ENCODE measurements at places on chromosomes 12 and 14. TPM values are rescaled to one million over a fixed set of nuclear protein-coding genes. Genes with fewer than 3 reads are reported as not detected.

DNA sequence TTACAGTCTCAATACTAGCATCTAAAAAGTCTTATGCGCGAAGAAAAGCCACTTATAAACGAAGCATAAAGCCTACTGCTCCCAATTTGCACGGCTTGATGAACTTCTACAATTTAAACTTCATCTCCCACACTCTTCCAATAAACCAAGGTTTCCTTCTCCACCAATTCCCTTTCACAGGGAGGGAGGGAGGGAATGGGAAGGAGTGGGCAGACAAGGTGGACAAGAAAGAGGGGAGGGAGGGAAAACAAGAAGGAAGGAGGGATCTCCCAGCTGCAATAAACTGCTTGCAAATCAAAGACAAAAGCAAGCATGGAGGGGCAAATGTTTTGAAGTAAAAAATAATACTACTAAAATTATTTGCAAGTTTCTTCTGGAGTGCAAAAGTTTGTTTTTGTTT lies 64.5 kb downstream of the MED13L start:
- H3K4me1 ChIP-seq = no peaks in the 10 kb centered on the region
- DNase-seq = no peak
- H3K36me3 ChIP-seq = no peaks in the 10 kb centered on the region
- H3K27me3 ChIP-seq = no peaks in the 10 kb centered on the region

GRCh38 chr12:65911321-65911720 lies 87.0 kb downstream of the HMGA2 start:
- H3K4me1 ChIP-seq = no peaks in the 10 kb centered on the region
- H3K27me3 ChIP-seq = no peaks in the 10 kb centered on the region
- no peak overlapping the region for H3K27ac ChIP-seq

GRCh38 chr14:88005978-88006851 lies 1.3 kb downstream of the GPR65 start:
- H3K36me3 ChIP-seq = no peaks in the 10 kb centered on the region
- H3K4me3 ChIP-seq = no peak overlapping the region

GRCh38 chr14:61662437-61663311 lies 32.6 kb upstream of the HIF1A start:
- no peak for DNase-seq
- H3K4me3 ChIP-seq = no peak overlapping the region
- no peaks in the 10 kb centered on the region for H3K4me1 ChIP-seq
- H3K36me3 ChIP-seq = no peaks in the 10 kb centered on the region
- no peaks in the 10 kb centered on the region for H3K27me3 ChIP-seq

- no peaks in the 10 kb centered on the region for H3K4me1 ChIP-seq
- DNase-seq = no peak
- peaks cover 14% of the 10 kb centered on the region for H3K36me3 ChIP-seq
- no peak overlapping the region for H3K4me3 ChIP-seq
- H3K27ac ChIP-seq = no peak overlapping the region
- H3K27me3 ChIP-seq = no peaks in the 10 kb centered on the region
These were observed 50.8 kb upstream of the CDKL1 start for GRCh38 chr14:50447461-50447860.

DNA sequence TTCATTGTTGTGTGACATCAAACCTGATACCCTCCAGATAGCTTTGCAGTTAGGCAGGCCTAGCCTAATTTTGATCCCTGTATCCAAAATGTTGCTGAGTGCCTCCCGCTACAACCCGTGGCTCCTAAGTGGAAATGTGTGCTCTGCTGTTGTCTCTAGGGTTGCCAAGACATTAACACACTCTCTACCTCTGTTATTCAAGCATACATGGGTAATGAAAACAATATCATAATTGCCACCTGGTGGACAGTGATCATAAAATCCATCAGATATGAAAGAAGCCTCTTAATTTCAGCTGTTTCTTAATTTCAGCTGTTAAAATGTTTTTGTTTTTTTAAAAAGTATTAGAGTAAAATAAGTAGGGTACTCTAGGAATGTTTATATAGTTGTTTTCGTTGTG lies 93.5 kb downstream of the PLEKHA5 start:
- no peaks in the 10 kb centered on the region for H3K27me3 ChIP-seq
- no peak for DNase-seq
- H3K4me3 ChIP-seq = no peak overlapping the region
- no peaks in the 10 kb centered on the region for H3K4me1 ChIP-seq
- H3K27ac ChIP-seq = no peak overlapping the region
- H3K36me3 ChIP-seq = no peaks in the 10 kb centered on the region

- no peaks in the 10 kb centered on the region for H3K4me1 ChIP-seq
- DNase-seq = no peak
- no peaks in the 10 kb centered on the region for H3K36me3 ChIP-seq
- H3K27ac ChIP-seq = no peak overlapping the region
These were observed 1003.8 kb downstream of the TMTC2 start for GRCh38 chr12:83690465-83690864.

- no peaks in the 10 kb centered on the region for H3K4me1 ChIP-seq
- no peak overlapping the region for H3K4me3 ChIP-seq
These were observed 171.5 kb downstream of the ASCL1 start for GRCh38 chr12:103128862-103129501.

GRCh38 chr12:4809449-4810218 lies 89.4 kb downstream of the GALNT8 start:
- H3K27ac ChIP-seq = no peak overlapping the region
- H3K27me3 ChIP-seq = peaks cover 10% of the 10 kb centered on the region
- H3K4me1 ChIP-seq = peaks cover 34% of the 10 kb centered on the region

GRCh38 chr12:12506496-12506890 lies 56.2 kb downstream of the DUSP16 start:
- DNase-seq = no peak
- H3K27me3 ChIP-seq = no peaks in the 10 kb centered on the region
- H3K36me3 ChIP-seq = no peaks in the 10 kb centered on the region
- H3K4me1 ChIP-seq = peaks cover 7% of the 10 kb centered on the region

DNA sequence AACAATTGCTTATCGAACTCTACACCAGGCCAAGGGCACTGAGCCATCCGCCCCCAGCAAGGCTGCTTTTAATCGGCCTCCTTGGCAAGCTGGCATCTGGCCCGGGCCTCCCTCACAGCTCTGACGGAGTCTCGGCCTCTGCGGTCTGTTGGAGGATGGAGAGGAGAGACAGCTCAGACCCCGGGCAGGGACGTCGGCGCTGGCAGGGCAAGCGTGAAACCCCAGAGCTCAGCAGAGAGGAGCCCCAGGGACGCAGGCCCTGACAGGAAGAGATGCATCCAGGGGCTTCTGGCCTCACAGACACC lies 17.5 kb downstream of the CAMKK2 start:
- no peak overlapping the region for H3K4me3 ChIP-seq
- no peak for DNase-seq

GRCh38 chr12:79998554-79998953 lies 63.7 kb upstream of the PPP1R12A start:
- no peaks in the 10 kb centered on the region for H3K4me1 ChIP-seq
- H3K27me3 ChIP-seq = no peaks in the 10 kb centered on the region
- H3K27ac ChIP-seq = no peak overlapping the region
- no peak for DNase-seq
- no peaks in the 10 kb centered on the region for H3K36me3 ChIP-seq

DNA sequence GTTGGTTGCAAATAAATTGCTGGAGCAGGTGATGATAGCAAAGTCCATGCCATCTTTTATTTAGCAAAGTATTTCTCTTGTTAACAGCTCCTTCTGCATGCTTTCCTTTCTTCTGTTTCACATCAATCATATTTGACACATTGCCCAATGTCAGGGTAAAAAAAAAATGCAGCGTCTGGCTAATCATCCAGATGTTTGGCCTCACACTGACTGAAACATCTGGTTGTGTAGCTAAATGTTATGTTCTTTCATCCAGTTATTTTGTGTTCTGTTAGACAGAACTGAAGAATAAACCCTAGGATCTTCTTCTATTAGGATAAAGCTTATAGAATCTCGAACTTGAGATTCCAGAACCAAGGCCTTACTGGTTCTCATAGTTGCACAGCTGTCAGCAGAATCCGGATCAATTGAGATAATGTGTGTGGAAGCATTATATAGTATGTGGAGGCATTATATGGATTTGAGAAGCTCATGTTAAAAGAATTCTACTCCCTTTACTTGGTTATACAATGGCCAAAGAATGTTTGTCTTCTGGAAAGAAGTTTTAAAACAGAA lies 859.2 kb downstream of the DIO2 start:
- no peak for DNase-seq
- no peaks in the 10 kb centered on the region for H3K36me3 ChIP-seq
- H3K4me3 ChIP-seq = no peak overlapping the region
- no peaks in the 10 kb centered on the region for H3K27me3 ChIP-seq
- no peaks in the 10 kb centered on the region for H3K4me1 ChIP-seq

GRCh38 chr14:53526200-53526599 lies 373.1 kb upstream of the DDHD1 start:
- no peak overlapping the region for H3K4me3 ChIP-seq
- no peaks in the 10 kb centered on the region for H3K4me1 ChIP-seq
- H3K27ac ChIP-seq = no peak overlapping the region
- no peaks in the 10 kb centered on the region for H3K27me3 ChIP-seq
- no peaks in the 10 kb centered on the region for H3K36me3 ChIP-seq

DNA sequence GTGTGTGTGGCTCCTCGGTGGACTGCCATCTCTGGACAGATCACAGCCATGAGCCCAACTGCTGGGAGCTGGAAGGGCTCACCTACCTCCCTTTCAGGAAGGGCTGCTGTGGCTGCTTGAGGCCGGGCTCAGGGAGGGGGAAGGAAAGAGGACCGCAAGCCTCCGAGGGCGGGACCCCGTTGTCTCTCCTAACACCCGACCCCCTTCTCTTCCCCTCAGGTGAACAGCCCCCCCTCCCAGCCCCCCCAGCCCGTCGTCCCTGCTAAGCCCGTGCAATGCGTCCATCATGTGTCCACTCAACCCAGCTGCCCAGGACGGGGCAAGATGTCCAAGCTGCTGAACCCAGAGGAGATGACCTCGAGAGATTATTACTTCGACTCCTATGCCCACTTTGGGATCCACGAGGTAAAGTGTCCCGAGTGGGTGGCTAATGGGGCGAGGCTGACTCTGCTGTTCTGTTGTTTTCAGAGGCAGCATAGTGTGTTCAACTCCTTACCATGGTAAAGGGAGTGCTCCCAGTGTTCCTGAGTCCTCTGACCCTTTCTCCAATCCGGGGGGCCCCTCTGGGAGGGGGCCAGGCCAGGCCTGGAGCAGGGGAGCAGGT lies 49.5 kb downstream of the PRMT8 start:
- H3K36me3 ChIP-seq = no peaks in the 10 kb centered on the region
- H3K4me1 ChIP-seq = peaks cover 15% of the 10 kb centered on the region
- no peaks in the 10 kb centered on the region for H3K27me3 ChIP-seq

GRCh38 chr14:87351007-87351406 lies 642.0 kb downstream of the GALC start:
- H3K4me3 ChIP-seq = no peak overlapping the region
- DNase-seq = no peak

GRCh38 chr14:67166450-67166853 lies 22.8 kb upstream of the GARIN2 start:
- H3K4me1 ChIP-seq = no peaks in the 10 kb centered on the region
- DNase-seq = peak; percentile 36
- no peak overlapping the region for H3K27ac ChIP-seq
- H3K27me3 ChIP-seq = no peaks in the 10 kb centered on the region

- no peaks in the 10 kb centered on the region for H3K36me3 ChIP-seq
- no peak overlapping the region for H3K27ac ChIP-seq
- no peaks in the 10 kb centered on the region for H3K4me1 ChIP-seq
- H3K4me3 ChIP-seq = no peak overlapping the region
- no peak for DNase-seq
These were observed 125.0 kb upstream of the CCND2 start for GRCh38 chr12:4148418-4149056.

- DNase-seq = no peak
- no peak overlapping the region for H3K27ac ChIP-seq
- no peak overlapping the region for H3K4me3 ChIP-seq
- H3K36me3 ChIP-seq = no peaks in the 10 kb centered on the region
- H3K27me3 ChIP-seq = no peaks in the 10 kb centered on the region
- H3K4me1 ChIP-seq = no peaks in the 10 kb centered on the region
These were observed 6.5 kb upstream of the WASHC4 start for GRCh38 chr12:105100998-105101397.

- no peaks in the 10 kb centered on the region for H3K4me1 ChIP-seq
- DNase-seq = peak; percentile 41
- H3K27me3 ChIP-seq = no peaks in the 10 kb centered on the region
- H3K36me3 ChIP-seq = no peaks in the 10 kb centered on the region
- H3K27ac ChIP-seq = no peak overlapping the region
These were observed 203.8 kb downstream of the ADAMTS20 start for GRCh38 chr12:43348221-43348620.

GRCh38 chr14:94421316-94421715 lies 31.3 kb downstream of the SERPINA11 start:
- H3K27ac ChIP-seq = no peak overlapping the region
- H3K36me3 ChIP-seq = no peaks in the 10 kb centered on the region
- no peak overlapping the region for H3K4me3 ChIP-seq
- DNase-seq = no peak

DNA sequence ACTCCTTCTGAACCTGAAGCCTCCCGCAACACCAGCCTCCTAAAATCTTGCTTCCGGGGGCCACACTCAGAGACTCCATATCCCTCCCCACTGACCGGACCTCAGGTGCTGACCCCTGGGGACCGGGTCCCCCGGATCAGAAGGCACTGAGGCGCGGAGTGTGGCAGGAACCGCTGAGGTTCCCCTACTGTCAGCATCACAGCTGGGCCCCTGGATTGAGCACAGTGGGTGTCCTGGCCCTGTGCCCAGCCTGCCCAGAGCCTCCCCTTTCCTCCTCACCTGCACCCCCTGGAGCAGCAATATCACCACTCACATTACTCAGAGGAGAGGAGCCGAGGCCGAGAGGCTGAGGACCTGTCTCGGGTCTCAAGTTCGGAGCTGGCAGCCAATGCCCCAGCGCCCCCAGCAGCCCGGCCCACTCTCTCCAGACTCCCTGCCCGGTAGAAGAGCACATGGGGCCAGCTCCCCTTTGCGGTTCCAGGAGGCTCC lies 101.2 kb upstream of the EIF5 start:
- H3K4me3 ChIP-seq = no peak overlapping the region
- no peaks in the 10 kb centered on the region for H3K36me3 ChIP-seq
- no peak overlapping the region for H3K27ac ChIP-seq
- no peak for DNase-seq
- peaks cover 9% of the 10 kb centered on the region for H3K4me1 ChIP-seq

GRCh38 chr12:3964439-3964838 lies 91.2 kb upstream of the PARP11 start:
- no peak overlapping the region for H3K4me3 ChIP-seq
- H3K4me1 ChIP-seq = peaks cover 4% of the 10 kb centered on the region
- no peaks in the 10 kb centered on the region for H3K27me3 ChIP-seq
- H3K27ac ChIP-seq = no peak overlapping the region
- no peaks in the 10 kb centered on the region for H3K36me3 ChIP-seq

- H3K4me3 ChIP-seq = no peak overlapping the region
- no peak overlapping the region for H3K27ac ChIP-seq
- peaks cover 39% of the 10 kb centered on the region for H3K36me3 ChIP-seq
- H3K27me3 ChIP-seq = no peaks in the 10 kb centered on the region
These were observed 59.4 kb downstream of the TSPAN11 start for GRCh38 chr12:30985814-30986452.

SIRT4 gene
- polyA plus RNA-seq = 5.6 TPM

MGST1 gene
- 152 TPM for polyA plus RNA-seq

ST8SIA1 gene
- polyA plus RNA-seq = 41.9 TPM

ARHGAP9 gene
- 6.5 TPM for polyA plus RNA-seq

SLC17A8 gene
- polyA plus RNA-seq = 17.4 TPM

CMKLR1 gene
- polyA plus RNA-seq = 4.5 TPM

TMEM52B gene
- 2.1 TPM for polyA plus RNA-seq

SERPINA10 gene
- polyA plus RNA-seq = 0.13 TPM

MTRFR gene
- polyA plus RNA-seq = 23.5 TPM

PDE3A gene
- 8.1 TPM for polyA plus RNA-seq

SLC5A8 gene
- polyA plus RNA-seq = 0.40 TPM

CCDC177 gene
- 4.8 TPM for polyA plus RNA-seq

GPR65 gene
- polyA plus RNA-seq = 0.29 TPM

IFI27 gene
- polyA plus RNA-seq = 36.8 TPM

TCHP gene
- 30.9 TPM for polyA plus RNA-seq

TRHDE gene
- polyA plus RNA-seq = 5.1 TPM

PIANP gene
- 81.7 TPM for polyA plus RNA-seq

SRSF9 gene
- 195 TPM for polyA plus RNA-seq

KLHL33 gene
- polyA plus RNA-seq = 0.46 TPM
